ENCODE measurements at places on chromosomes 6 and 20. TPM values are rescaled to one million over a fixed set of nuclear protein-coding genes. Genes with fewer than 3 reads are reported as not detected.

The GPSM3 gene
- 12.9 TPM for polyA plus RNA-seq

GRCh38 chr20:40604416-40604815 lies 84.6 kb downstream of the MAFB start:
- no peak for DNase-seq

DNA sequence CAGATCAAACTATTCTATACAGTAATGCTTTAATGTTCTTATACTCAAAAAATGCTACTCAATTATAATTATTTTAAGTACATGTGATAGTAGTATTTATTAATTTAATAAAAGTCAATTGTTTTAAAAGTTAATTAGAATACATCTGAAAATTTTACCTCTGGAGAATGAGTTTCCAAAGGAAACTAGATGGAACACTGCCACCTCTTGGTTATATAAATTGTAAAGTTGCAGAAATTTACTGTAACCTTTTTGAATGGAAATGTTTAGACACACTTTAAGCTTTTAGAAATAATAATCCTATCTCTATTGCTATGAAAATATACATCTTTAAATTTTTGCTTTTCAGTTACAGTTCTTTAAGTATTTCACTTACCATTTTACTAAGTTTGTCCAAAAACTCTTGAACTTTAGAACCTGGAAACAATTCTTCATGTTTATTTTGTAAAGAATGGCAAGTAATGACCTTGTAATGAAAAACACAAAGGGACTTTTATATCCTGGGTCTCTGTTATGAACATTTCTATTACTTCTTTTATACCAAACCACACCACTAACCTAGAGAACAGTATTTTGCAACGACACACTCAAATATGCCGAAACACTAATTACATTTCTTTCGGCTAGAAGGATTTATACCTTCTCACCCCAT lies 10.9 kb upstream of the BMP5 start:
- DNase-seq: no peak

- no peak for DNase-seq
These were observed 17.2 kb downstream of the TAB2 start for GRCh38 chr6:149334682-149335160.

DNA sequence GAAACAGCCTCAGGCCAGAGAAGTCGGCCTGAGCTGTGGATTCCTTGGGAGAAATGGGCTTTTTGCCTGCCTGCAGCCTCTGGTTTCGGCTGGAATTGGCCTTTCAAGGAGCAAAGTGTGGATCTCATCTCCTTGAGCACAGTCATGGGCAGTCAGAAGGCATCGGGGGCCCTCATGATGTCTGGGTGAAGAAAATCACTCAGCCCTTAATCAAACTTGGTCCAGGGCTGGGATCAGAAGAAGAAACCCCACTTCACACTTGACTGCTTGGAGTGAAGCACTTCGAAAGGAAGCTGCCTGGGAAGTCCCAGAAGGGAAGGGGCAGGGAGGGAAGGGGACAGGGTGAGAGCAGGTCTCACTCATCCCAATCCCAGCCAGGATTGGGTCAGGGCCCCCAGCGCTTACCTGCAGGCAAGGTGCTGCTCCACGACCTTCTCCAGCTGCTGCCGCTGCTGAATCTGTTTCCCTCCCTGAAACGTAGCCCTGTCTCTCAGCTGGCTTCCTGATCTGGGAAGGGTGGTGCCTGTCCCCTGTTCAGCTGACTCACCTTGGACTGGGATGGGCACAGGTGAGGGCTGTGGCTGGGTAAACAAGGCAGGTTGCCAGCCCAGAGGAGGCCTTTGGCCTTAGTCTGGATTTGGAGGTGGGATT lies at the start of gene SDCBP2:
SDCBP2 (minus strand) TSS at position 460 of the 651 bp plus-strand sequence. CDS start 8,723 bp downstream, outside the sequence.
- DNase-seq: no peak

- no peak for DNase-seq
These were observed 8.3 kb upstream of the TTPAL start for GRCh38 chr20:44467289-44467883.

The LY86 gene
- polyA plus RNA-seq: 1.6 TPM

The EBF4 gene
- 33.5 TPM for polyA plus RNA-seq

The ARMH2 gene
- not detected for polyA plus RNA-seq

- no peak for DNase-seq
These were observed 68.8 kb downstream of the CDS2 start for GRCh38 chr20:5195655-5196054.

DNA sequence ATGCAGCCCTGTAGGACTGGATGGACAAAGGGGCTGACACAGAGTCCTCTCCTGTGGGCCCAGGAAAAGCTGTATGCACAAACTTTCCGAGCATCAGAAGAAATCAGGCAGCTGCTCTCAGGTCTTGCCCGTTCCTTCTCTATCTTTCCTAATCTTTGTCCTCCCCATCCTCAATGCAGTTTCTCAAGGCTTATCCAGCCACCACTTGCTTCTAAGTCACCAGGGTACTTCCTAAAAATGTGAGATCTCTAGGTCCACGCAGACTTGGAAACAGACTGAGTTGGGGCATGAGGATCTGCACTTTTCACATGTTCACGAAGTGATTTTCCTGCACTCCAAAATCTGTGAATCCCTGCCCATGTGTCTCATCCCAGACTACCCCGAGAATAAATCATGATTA lies 394.5 kb upstream of the SLC35B3 start:
- DNase-seq: no peak

The DZANK1 gene
- polyA plus RNA-seq: 5.8 TPM

The ZBTB46 gene
- 23.5 TPM for polyA plus RNA-seq

The RIPOR3 gene
- polyA plus RNA-seq: 8.0 TPM

- DNase-seq: no peak
These were observed 243.3 kb downstream of the SOX4 start for GRCh38 chr6:21836772-21837425.

DNA sequence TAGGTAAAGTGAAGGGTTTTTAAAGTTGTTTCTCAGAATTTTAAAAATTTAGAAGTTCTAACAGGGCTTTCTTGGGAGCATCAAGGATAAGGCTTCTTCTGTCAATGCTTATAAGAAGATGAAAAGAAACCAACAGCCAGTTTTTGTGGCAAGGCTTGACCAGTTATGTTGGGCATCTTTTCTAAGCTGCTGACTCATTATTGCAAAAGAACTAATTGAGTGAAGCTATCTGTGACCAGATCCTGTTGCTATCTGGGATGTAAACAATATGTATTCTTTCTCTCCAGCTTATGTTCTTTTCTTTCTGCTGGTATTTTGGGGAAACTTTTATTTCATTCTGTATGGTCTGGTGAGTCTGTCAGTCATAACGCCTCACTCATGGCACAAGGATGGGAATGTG lies 643.8 kb downstream of the HDGFL1 start:
- no peak for DNase-seq

DNA sequence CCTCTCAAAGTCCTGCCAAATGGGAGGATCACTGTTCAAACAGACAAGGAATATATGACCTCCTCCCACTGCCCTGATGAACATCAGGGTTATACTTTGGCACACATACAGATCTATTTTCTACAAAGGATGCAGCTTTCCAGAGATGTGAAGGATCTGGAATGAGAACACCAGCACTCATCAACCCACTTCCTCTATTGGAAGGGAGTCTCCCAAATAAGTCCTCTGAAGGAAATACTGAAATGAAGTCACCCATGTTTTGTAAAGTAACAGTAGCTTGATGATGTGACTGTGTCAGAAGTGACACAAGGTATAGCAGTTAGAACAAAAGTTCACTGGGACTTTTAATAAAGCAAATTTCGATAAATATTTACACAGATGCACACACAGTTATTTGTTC lies 104.9 kb downstream of the OGFRL1 start:
- DNase-seq: no peak

- no peak for DNase-seq
These were observed 467.4 kb upstream of the ID4 start for GRCh38 chr6:19369785-19370184.

DNA sequence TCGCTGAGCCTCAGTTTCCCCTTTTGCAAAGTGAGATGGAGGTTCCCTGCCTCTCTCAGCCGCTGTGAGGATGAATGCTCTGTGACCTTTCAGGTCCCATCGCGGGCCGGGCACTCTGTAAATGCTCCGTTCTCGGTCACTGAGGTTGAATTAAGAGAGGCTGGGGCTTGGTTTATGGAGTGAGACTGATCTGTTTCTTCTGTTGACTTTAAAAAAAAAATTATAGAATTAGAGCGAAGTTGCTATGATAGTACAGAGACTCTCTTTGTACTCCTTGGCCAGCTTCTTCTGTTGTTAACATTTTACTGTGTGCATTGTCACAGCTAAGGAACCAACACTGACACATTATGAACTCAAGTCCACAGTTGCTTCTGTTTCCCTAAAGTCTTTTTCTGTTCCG lies 64.4 kb downstream of the ADNP start:
- no peak for DNase-seq

GRCh38 chr6:117464700-117465099 lies 17.8 kb upstream of the DCBLD1 start:
- no peak for DNase-seq

DNA sequence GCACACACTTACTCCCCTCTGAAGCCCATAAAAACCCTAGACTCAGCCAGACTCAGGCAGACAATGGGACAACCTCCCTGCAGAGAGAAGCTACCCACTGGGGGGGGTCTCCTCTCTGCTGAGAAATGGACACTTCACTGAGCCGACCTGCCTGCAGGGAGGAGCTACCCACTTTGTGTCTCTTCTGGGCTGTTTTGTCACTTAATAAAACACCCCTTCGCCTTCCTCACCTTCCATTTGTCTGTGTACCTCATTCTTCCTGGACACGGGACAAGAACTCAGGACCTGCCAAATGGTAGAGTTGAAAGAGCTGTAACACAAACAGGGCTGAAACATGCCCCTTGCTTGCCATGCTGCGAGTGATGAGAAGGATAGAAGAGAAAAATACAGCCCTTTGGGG lies 151.7 kb upstream of the HDDC2 start:
- DNase-seq: no peak

GRCh38 chr20:57605045-57605444 lies 15.2 kb downstream of the ZBP1 start:
- no peak for DNase-seq

- DNase-seq: no peak
These were observed 72.5 kb downstream of the DZANK1 start for GRCh38 chr20:18394363-18394762.

- no peak for DNase-seq
These were observed 37.5 kb downstream of the SNX9 start for GRCh38 chr6:157860505-157860991.

GRCh38 chr20:3173610-3174441 lies 477 bp upstream of the LZTS3 start:
- peak; percentile 91 for DNase-seq

DNA sequence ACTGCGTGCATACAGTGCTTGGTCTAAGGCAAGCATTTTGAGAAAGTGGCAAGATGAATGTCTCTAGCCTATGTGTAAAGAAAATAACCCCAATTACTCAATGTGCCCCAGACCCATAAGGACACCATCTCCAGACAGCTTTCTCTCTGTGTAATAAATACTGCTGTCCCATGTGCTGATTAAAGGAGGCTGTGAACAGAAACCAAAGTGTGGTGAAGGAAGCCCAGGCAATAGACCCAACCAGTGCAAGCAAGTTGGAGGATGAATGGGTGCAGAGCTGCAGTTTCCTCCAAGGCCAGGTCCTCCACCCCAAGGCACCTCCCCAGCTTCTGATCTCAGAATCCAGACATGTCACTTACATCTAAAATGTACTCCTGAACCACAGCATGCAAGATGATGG lies 60.6 kb downstream of the TRAM2 start:
- DNase-seq: no peak

The BAG2 gene
- 4.7 TPM for polyA plus RNA-seq

DNA sequence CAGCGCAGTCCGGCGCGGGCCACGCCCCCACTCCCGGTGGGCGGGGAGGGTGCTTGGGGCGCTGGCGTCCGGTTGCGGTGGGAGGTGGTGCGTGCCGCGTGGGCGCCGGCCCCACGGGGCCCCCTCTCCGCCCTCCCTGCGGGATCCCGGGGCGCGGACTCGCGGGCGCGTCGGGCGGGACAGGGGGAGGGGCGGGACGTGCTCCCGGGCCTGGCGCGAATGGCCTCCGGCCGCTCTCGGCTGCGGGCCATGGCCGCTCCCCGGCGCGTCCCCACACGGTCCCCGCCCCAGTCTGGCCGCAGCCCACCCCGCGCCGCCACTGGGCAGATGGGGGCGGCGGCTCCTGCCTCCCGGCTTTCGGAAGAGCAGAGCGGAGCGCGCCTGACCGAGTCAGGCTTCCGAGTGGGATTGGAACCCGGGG lies 771 bp upstream of the PPP1R3G start:
- peak; percentile 28 for DNase-seq

The C6orf118 gene
- 3.8 TPM for polyA plus RNA-seq

The MCCD1 gene
- 24.1 TPM for polyA plus RNA-seq

DNA sequence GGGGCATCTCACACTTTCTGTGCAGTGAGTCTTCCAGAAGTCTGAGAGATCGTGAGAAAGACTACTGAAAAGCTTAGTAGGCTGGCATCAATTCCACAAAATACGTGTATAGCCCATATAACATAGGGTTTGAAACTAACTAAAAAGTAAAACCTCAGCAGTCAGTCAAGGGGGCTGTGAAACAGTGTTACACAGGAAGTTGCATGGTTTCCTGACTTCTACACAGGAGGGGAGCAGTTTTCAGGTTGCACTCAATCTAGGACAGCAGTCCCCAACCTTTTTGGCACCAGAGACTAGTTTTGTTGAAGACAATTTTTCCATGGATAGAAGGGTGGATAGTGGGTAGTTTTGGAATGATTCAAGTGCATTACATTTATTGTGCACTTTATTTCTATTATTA lies 4.7 kb upstream of the LY86 start:
- no peak for DNase-seq

DNA sequence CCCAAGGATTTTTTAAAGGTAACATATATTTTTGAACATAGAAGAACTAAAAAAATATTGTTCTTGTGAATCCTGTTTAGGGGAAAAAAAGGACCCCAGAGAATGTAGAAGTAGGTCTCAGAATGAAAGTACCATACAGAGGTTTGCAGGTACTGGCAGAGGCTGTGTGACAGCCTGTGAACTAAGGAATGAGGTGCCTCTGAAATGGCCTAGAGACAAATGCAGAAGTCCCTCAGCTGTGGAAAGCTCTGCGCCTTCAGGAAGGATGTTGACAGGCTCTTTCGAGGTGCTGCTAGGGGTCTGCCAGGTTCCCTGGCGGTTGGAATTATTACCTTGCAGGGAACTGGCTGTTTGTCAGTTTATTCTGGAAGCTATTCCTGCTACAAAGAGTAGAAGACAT lies 8.6 kb upstream of the TUBB2B start:
- no peak for DNase-seq

The BCAS4 gene
- 6.2 TPM for polyA plus RNA-seq
